ENCODE measurements at places on chromosomes 3 and 15. TPM values are rescaled to one million over a fixed set of nuclear protein-coding genes. Genes with fewer than 3 reads are reported as not detected.

DNA sequence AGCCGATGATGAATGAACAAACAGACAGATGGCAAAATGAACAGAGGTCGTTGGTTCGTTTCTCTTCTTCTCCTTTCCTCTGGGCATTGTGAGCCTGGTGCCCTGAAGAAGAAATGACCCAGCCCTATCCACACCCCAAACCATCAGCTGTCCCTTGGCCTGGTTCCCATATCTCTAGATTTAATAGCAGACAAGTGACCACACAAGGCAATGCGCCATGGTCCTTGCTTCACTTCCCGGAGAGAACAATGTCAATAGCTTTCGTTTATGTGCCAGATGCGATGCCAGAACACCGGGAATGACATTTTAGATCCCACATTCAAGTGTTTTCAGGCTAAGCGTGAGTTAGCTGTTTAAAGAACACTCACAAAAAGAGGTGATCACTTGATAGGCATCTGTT lies 17.7 kb downstream of the POC1A start:
- H3K36me3 ChIP-seq = no peaks in the 10 kb centered on the region
- no peak overlapping the region for H3K4me3 ChIP-seq
- H3K27ac ChIP-seq = no peak overlapping the region
- H3K4me1 ChIP-seq = no peaks in the 10 kb centered on the region

GRCh38 chr3:79729096-79729495 lies 38.7 kb downstream of the ROBO1 start:
- no peaks in the 10 kb centered on the region for H3K27me3 ChIP-seq
- H3K4me3 ChIP-seq = no peak overlapping the region
- H3K4me1 ChIP-seq = no peaks in the 10 kb centered on the region
- H3K36me3 ChIP-seq = no peaks in the 10 kb centered on the region
- DNase-seq = no peak

DNA sequence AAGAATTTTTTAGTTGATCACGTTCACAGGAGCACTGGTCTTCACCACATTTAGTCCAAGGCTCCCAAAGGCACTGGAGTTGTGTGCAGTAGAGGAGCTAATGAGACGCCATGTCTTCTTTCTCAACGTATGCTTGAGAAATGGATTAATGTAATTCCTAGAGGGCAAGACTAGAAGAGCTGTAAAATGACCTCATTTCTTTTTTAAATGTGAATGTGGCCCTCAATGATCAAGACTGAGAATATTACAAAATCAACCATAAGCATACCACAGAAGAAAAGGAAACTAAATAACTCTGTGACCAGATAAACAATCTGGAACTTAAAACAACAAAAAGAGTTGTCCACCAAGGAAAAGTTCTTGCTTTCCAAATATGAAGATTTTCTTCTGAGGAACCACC lies 112.1 kb upstream of the THBS1 start:
- DNase-seq = no peak
- no peaks in the 10 kb centered on the region for H3K4me1 ChIP-seq
- no peak overlapping the region for H3K27ac ChIP-seq
- H3K27me3 ChIP-seq = no peaks in the 10 kb centered on the region
- no peaks in the 10 kb centered on the region for H3K36me3 ChIP-seq

DNA sequence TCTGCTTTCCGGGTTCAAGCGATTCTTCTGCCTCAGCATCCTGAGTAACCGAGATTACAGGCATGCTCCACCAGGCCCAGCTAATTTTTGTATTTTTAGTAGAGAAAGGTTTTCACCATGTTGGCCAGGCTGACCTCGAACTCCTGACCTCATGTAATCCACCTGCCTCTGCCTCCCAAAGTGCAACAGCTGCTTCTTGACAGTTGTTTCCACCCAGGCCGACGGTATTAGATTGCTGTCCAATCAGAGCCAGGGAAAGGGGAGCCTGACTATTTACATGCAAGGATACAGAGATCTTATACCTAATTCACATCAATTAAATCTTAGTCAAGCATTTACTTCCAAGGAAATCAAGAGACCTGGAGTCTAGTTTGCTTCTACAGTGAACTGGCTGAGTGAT lies 4.0 kb upstream of the CAPN3 start:
- H3K27me3 ChIP-seq = no peaks in the 10 kb centered on the region
- H3K4me1 ChIP-seq = no peaks in the 10 kb centered on the region
- H3K4me3 ChIP-seq = no peak overlapping the region
- H3K36me3 ChIP-seq = no peaks in the 10 kb centered on the region

GRCh38 chr3:196246612-196247308 lies 30.4 kb downstream of the SLC51A start:
- no peak overlapping the region for H3K4me3 ChIP-seq
- H3K27me3 ChIP-seq = no peaks in the 10 kb centered on the region
- peaks cover 1% of the 10 kb centered on the region for H3K36me3 ChIP-seq

FGF7 gene
- total RNA-seq = not detected

Data from Caco-2 (cell line).